ENCODE measurements at places on chromosomes 7 and 10.

- no peak for DNase-seq
These were observed 3.3 kb downstream of the SUN3 start for GRCh38 chr7:48025624-48026023.

- DNase-seq: peak; percentile 14
These were observed 85.1 kb upstream of the LANCL2 start for GRCh38 chr7:55280031-55280454.

DNA sequence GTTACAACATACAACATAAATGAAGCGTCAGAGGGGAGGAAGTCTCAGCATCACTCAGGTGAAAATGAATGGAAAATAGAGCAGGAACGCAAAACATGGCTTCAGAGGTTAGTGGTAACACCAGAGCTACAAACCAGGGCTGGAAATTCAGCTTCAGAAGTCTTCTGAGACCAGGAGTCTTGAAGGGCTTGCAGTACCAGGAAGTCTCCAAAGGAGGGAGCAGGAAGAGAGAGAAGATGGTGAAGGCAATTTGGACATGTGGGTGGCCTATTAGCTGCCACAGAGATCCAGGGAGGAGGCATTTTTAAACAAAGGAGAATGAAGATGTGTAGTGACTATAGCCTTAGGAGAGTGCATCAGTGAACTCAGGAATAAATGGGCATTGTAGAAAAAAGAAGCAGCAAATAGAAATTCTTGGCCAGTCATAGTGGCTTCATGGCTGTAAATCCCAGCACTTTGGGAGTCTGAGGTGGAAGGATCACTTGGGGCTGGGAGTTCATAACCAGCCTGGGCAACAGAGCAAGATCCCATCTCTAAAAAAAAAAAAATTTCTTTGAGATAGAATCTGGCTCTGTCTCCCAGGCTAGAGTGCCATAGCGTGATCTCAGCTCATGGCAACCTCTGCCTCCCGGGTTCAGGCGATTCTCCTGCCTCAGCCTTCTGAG lies 9.3 kb upstream of the TET1 start:
- DNase-seq: no peak

GRCh38 chr7:25669961-25670841 lies 441.9 kb upstream of the NPVF start:
- DNase-seq: no peak

- no peak for DNase-seq
These were observed 20.2 kb upstream of the SEC61A2 start for GRCh38 chr10:12109286-12109685.

- no peak for DNase-seq
These were observed 50.3 kb downstream of the SRRM3 start for GRCh38 chr7:76252021-76252420.

DNA sequence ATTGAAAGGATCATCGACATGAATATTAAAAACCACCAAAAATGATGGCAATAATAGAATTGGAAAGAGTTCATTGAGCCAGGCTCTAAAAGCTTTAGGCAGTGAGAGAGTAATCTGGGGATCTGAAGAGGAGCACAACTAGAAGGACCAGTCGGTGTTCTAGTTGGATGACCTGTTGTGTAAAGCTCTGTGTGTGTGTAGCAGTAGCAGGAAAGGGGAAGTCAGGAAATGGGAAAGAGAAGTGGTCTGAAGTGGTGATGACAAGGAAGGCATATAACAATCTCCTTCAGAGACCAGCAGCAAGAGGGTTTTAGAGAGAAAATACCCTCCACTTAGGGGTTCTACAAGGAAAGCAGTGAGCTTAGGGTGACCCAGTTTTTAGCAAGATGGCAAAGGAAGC lies 539.2 kb downstream of the HTR7 start:
- no peak for DNase-seq

DNA sequence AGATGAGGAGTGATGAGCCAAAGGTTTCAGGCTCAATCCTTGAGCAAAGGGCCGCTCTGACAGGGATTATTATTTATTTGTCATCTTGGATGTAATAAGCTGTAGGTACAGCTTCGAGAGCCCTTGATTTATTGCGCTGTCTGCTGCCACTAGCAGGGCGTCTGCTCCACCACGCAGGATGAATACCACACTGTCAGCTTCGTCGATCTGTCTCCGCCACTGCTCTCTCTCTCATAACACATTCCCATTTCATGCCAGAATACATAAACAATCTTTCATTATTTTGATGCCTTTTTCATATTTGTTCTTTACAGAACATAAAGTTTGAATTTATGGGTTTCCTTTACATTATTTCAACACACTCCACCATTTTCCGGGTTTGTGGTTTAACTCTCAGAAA lies 276.6 kb downstream of the LRMDA start:
- no peak for DNase-seq

GRCh38 chr10:71554671-71555070 lies 158.0 kb downstream of the CDH23 start:
- no peak for DNase-seq

DNA sequence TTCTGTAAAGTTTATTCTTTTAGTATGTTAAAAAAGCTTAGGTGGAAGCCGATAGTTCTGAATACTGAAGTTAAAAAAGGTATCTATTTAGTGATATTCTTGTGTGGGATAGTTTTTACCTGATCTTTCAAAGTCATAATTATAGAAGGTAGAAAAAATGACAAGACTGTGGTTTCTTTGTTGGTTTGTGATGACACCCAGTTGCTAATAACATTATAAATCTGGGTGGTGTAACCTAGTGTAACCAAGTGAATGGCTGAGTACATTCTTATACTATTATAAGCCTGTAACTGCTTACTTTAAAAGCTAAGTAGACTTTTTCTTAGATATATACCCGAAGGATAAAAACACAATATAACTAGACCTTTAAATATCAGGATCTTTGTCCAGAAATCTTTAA lies 2.3 kb downstream of the CDK13 start:
- no peak for DNase-seq

All from stimulated activated CD8-positive, alpha-beta memory T cell treated with anti-CD3 and anti-CD28 coated beads, Interleukin-15, amount 100 ng/mL, for 48 hours (primary cell).